ENCODE measurements at places on chromosomes 3 and 15.
A peak's percentile ranks its signal among the peaks of the same experiment; 100 is the strongest.

DNA sequence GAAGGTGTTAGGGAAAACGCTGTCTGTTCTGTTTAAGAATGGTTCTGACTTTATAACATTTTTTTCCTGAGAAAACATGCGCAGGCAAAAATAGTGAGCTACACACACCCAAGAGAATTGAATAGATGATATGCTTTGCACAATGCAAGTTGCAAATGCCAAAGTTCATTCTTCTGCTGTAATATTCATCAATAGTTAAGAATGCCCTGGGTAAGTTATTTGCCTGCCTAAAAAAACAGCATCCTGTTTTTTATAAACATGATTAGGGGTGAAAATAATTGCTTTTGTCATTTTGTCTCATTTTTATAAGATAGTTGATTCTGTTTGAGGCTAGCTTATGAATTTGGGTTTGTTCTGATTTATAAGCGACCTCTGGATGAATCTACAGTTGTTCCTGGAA lies 99.4 kb downstream of the DTWD1 start:
- no peak for DNase-seq

- DNase-seq, result no peak
These were observed 1.3 kb upstream of the GATA2 start for GRCh38 chr3:128494367-128494650.

- DNase-seq, result no peak
These were observed 3.9 kb upstream of the SRGAP3 start for GRCh38 chr3:9253327-9253726.

DNA sequence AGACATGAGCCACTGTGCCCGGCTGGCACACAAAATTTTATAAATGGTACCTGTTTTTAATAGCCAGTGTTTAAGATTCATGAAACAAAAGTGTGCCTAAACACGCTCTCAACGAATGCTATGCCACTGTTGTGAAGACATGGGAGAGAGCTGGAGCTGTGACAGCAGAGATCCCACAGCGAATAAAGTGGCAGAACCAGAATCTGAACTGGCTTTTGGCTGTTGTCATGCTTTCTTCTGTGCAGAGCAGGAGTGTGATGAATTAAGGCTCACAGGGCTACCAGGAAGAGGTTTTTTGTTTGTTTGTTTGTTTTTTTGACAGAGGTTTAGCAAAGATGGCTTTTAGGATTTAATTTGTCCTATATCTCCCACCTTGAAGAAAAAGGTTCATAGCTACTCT lies 14.5 kb downstream of the PTPRG start:
- no peak for DNase-seq

- peak; percentile 16 for DNase-seq
These were observed 154.4 kb upstream of the SGO1 start for GRCh38 chr3:20340324-20340928.

DNA sequence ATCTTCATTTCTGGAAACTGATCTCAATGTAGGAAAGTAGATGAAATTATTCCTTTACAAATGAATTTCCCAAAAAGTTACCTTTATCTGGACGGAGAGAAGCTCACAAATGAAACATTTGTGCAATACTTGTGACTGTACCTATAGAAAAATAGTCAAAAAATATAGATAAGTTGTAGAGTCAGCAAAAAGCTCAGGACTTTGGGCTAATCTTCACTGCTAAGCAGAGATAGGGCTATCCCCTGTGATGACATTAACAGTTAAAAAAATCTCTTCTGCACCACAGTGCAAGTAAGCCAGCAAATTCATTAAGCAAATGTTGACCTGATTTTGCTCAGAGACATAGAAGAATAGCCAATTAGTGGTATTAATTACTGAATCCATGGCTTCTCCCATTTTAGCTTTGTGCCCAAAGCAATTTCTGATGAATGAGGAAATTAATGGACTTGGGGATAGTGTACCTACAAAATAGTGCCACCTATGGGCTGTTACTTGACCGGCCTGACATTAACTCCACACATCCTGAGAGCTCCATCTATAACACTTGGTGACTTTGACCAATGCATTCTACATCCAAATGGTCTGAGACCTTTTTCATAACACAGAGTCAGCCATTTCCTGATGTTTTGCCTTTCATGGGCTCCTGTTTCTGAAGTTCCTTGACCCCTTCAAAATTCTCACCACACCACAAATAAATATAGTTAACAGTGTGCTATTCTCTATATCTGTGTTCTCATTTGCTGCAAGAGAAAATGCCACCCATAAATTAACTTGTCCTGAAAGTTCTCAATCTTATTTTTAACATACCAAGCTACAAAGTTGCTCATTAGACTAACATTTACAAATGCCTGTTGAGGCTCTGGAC lies 105.0 kb downstream of the SSR3 start:
- DNase-seq, result peak; percentile 38

- no peak for DNase-seq
These were observed 154.3 kb upstream of the BHLHE40 start for GRCh38 chr3:4824926-4825325.

DNA sequence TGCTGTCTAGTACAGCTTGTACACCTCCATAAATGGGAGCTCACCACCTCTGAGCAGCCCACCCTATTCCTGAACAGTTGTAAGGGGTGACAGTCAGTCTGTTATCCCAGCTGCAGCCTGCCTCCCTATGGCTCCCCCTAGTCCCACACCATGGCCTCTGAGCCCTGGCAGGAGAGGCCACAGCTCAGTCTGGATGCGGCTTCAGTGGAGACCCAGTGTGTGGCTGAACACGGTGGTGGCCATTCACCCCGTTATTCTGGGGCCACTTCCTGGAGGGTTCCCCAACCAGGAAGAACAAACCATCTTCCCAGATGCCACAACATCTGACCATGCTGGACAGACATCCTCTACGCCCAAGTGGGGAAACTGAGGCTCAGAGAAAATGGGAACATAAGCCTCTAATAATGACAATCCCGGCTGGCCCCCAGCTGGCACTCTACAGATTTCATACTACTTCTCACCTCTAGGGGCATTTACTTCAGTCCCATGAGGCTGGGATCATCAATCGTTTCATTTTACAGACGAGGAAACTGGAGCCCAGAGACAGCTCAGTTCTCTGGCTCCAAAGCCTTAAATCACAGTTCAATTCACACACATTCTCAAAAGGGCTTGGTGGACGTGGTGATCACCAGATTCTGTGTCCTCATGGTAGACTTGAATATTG lies 9.2 kb upstream of the GRIP2 start:
- DNase-seq, result peak; percentile 3

DNA sequence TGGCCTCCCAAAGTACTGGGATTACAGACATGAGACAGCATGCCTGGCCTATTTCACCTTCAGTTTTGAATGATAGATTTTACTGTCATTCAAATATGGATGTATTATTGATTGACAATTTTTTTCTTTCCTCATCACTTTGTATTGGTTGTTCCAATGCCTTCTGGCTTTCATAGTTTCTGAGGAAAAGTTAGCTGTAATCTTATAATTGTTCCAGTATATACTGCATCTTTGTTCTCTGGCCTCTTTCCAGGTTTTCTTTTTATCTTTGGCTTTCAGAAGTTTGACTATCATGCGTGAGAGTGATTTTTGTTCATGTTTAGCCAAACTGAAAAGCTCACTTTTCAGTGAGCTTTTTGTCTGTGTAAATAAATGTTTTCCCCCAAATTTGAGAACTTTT lies 157.1 kb downstream of the RSRC1 start:
- no peak for DNase-seq

GRCh38 chr15:34243226-34243625 lies 18.4 kb downstream of the EMC4 start:
- DNase-seq, result no peak

DNA sequence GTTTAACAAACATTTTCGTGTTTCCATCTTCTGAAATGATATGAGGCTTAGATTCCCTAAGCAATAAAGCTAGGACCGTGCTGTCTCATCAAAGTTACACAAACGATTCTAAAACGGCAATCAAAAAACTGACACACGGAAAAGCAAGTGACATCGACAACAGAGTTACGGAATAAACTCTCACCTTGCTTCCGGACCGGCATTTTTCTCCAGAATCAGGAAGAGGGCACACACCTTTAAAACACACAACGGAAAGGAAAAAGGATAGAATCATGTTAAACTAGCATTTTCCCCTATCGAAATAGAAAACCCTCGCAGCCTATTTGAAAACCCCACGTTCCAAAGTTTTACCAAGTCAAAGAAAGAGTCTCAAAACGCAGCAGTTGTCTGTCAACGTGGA lies 1.4 kb downstream of the DLG1 start:
- peak; percentile 11 for DNase-seq

DNA sequence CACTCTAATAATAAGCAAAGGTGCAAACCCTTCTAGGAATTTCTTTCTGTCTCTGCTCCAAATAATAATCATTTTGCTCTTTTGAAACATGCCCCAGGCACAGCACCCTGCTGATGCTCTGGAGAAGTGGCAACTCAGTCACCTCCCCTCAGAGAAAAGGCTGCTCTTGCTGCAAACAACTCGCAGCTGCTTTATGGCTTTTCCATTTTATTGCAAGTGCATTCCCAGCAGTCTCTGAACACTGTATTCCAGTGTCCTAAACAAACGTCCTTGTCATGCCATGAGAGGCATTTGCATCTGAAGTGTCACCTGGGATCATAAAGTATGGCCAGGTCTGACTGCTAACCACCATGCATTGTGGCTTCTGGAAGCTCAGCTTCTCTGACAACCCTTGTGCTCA lies 358.1 kb upstream of the TRIM42 start:
- peak; percentile 62 for DNase-seq

GRCh38 chr15:33584797-33585196 lies 274.0 kb downstream of the RYR3 start:
- DNase-seq, result no peak

DNA sequence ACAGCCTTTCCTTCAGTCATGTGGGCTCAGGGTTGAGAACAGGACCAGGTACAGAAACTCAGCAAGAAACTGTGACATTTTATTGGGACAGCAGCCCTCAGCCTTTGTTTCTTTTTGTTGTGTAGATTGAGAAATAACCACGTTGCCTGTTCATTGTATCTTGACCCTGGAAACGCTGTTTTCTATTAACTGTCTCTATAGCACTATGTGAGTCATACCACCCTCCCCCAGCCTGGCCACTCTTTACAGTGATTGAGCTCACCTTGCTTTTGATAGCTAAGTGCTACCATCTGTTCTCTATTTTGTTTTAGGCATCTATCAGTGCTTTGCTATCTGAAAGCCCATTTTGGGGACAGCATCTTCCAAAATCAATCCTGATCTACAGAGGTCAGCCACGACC lies 127.9 kb downstream of the CD47 start:
- no peak for DNase-seq

DNA sequence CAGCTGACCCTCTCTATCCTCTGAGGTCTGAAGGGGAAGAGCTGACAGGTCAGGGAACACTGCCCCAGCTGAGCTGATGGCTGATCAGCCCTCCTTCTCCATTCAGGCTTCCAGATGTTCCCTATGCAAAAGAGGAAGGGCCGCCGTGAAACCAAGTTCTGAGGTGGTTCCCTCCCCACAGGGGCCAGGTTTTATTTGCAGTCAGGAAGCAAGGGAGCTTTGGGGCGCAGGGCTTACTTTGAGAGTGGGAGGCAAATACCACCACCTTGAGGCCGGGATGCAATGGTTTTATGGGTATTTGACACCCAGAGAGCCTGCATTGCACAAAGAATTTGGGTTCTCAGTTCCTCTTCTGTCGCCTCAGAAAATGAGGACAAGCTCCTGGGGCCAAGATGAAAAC lies 186.9 kb downstream of the ARRDC4 start:
- DNase-seq, result no peak

- DNase-seq, result no peak
These were observed 190.7 kb upstream of the CNTN6 start for GRCh38 chr3:901953-902778.

GRCh38 chr3:36365829-36366228 lies 14.5 kb upstream of the STAC start:
- DNase-seq, result no peak

DNA sequence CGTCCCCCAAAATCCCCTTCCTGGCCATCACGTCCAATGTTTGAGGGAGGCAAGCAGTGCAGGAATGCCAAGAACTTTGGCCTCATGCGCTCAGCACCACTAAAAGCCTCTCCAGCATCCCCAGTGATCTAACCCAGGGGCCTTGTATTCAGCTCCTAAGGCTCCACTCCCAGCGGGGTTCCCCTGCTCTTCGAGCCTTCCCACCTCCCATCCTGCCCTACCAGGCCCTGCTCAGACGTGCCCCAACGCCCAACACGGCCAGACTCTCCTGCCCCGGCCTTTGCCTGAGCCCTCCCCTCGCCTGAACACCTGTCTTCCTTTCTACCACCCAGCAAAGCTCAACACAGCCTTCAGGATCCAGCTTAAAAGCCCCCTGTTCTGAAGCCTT lies 30.5 kb downstream of the PLXND1 start:
- DNase-seq, result no peak

- no peak for DNase-seq
These were observed 437.7 kb downstream of the DIPK2A start for GRCh38 chr3:144409319-144409718.

DNA sequence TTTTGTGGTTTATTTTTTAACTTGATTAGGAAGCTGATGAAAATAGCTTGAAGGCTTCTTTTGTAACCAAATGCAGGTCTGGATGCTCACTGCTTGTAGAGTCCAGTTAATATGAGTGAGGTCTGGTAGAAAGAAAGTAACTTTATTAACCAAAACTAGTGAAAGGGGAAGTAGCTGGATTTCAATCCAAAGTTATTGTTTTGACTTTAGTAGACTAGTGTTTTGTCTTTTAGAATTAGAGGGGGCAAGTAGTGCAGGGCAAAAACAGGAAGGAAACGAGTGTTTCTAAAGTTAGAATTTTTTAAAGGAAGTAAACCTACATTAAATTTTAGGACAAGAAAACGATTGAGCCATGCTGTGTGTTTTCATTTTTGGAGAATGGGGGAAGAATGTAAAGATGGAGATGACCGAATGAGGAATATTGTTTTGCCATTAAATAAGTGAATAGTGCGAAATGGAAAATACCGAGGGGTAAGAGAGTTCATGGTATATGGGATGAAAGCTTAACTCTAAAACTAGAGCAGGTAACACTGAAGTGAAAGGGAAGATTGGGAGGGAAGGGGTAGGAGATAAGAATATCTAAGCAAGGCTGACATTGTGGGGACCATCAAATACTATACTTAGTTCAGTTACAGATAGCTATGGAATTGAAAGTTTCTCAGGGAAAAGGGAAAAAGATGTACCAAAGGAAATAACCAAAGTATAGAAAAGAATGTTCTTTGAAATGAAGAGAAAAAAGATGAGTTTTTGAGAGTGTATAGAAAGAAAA lies 40.0 kb downstream of the USP3 start:
- no peak for DNase-seq

- peak; percentile 69 for DNase-seq
These were observed 2.2 kb upstream of the IL17RC start for GRCh38 chr3:9914559-9915253.

DNA sequence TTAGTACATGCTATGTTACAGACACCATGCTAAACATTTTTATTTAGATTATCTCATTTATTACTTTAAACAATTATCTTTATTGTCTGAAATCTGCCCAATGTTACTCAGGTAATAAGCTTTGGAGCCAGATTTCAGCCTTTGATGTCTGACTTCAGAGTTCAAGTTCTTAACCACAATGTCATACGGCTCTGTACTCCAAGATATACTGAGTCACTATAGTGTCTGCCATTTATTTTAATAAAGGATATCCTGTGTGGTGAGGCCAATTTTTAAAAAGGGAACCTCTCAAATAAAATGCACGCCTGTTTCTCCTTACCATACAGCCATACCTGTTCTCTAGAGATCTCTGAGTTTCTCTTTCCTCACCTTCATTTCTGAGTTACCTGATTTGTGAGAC lies 193.1 kb downstream of the EPHA3 start:
- DNase-seq, result no peak

GRCh38 chr3:59535791-59536221 lies 486.0 kb upstream of the CFAP20DC start:
- DNase-seq, result no peak

- no peak for DNase-seq
These were observed 51.9 kb upstream of the TMEM115 start for GRCh38 chr3:50411229-50411628.

GRCh38 chr15:97944724-97945123 lies 15.8 kb upstream of the ARRDC4 start:
- DNase-seq, result no peak
